Smooth muscle cell of the pulmonary artery (primary cell): ENCODE measurements at places on chromosomes 1 and 21. TPM values are rescaled to one million over a fixed set of nuclear protein-coding genes. Genes with fewer than 3 reads are reported as not detected.

Gene RIT1
- 33.6 and 39.7 TPM in 2 replicates for total RNA-seq

Gene KAZN
- total RNA-seq, result 3.6 and 10.6 TPM in 2 replicates

Gene RASAL2
- 27.2 and 41.3 TPM in 2 replicates for total RNA-seq

Gene CLDN17
- total RNA-seq, result not detected in 2 replicates

Gene GBP6
- not detected in 2 replicates for total RNA-seq

Gene NID1
- 94.4 and 175 TPM in 2 replicates for total RNA-seq

Gene ST6GALNAC5
- 0.83 and 4.8 TPM in 2 replicates for total RNA-seq

Gene KRTAP10-5
- total RNA-seq, result not detected in 2 replicates

Gene KCNJ9
- under 0.01 TPM in 1 of 2 replicates, not detected in the other for total RNA-seq

Gene TIE1
- total RNA-seq, result 0.65 and 1.8 TPM in 2 replicates

Gene PRAMEF12
- total RNA-seq, result not detected in 2 replicates

Gene SEC16B
- total RNA-seq, result 2.5 and 3.2 TPM in 2 replicates

Gene CADM3
- 0.07 and 0.33 TPM in 2 replicates for total RNA-seq
